Vagina (tissue), 2 donors: ENCODE measurements at places on chromosomes 1 and 21.

GRCh38 chr1:150765296-150765976, at the start of gene CTSS:
Gene CTSS, minus strand, starts transcription at chr1:150765778. Its CDS starts 1,015 bp downstream, at chr1:150764763.
- no peak for DNase-seq

- DNase-seq: no peak
Measured at GRCh38 chr1:32998997-32999396, 34.4 kb upstream of the RNF19B start.

- no peak for DNase-seq
Measured at GRCh38 chr1:31745096-31745945, 18.8 kb downstream of the ADGRB2 start.

- DNase-seq: no peak
Measured at GRCh38 chr1:48109390-48110013, 112.3 kb upstream of the TRABD2B start.

DNA sequence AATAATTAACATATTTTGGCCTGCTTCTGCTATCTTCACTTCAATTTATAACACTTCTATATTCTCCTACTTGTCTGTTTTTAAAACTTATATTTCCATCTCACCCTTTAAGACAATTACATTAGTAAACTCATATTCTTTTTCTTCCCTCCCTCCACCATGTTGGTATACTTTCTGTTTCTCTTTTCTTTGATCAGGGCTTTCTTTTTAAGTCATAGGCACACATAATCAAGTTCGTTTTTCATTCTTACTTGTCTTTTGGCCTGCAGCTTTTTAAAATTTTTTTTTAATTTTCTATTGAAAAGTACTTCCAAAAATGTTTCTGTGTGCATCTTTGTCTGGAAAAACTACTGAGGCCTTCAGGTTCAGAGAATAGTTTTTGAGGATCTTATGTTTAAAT, 2.3 kb downstream of the PYHIN1 start:
- no peak for DNase-seq
